Fibroblast of skin of right biceps (primary cell): ENCODE measurements at places on chromosomes 11 and 22.

- DNase-seq: no peak
Measured at GRCh38 chr11:11020747-11021149, 162.9 kb upstream of the ZBED5 start.

DNA sequence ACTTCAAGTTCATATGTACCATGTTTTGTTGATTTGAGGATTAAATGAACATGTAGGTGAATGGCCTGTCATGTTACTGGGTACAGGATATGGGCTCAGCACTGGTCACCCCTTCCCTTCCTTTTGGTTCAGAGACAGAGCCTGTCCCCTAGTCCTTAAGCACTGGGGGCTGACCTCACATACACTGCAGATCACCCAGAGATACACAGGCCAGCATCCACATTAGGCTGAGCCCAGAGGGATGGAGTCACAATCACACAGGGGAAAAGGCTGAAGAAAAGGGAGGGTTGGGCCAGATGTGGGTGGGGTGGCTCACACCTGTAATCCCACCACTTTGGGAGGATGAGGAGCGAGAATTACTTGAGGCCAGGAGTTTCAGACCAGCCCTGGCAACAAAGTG is 62.3 kb downstream of the IGLL5 start:
- DNase-seq: no peak

DNA sequence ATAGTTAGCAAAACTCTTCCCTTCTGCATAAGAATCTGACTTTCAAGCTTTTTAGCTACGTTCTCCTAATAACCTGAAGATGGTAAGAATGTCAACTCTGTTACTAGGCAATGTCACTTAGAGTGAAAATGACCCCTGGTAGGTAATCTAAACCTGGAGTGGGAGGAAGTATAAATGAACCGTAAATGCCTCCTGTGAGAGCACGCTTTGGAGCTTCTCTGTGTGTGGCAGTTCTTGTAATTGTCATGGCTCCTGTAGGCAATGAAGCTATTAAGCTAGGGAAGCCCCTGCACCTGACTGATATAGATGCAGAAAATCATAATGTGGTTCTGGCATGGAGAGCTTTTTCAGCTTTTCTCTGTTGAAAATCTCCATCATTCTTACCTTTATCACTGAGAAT is 29.4 kb downstream of the CALCA start:
- no peak for DNase-seq

- DNase-seq: no peak
Measured at GRCh38 chr11:31912808-31913207, 101.7 kb upstream of the PAX6 start.

- no peak for DNase-seq
Measured at GRCh38 chr22:48237466-48238283, 1475.2 kb downstream of the TBC1D22A start.

GRCh38 chr11:129694966-129695365 is 120.7 kb upstream of the TMEM45B start:
- no peak for DNase-seq

DNA sequence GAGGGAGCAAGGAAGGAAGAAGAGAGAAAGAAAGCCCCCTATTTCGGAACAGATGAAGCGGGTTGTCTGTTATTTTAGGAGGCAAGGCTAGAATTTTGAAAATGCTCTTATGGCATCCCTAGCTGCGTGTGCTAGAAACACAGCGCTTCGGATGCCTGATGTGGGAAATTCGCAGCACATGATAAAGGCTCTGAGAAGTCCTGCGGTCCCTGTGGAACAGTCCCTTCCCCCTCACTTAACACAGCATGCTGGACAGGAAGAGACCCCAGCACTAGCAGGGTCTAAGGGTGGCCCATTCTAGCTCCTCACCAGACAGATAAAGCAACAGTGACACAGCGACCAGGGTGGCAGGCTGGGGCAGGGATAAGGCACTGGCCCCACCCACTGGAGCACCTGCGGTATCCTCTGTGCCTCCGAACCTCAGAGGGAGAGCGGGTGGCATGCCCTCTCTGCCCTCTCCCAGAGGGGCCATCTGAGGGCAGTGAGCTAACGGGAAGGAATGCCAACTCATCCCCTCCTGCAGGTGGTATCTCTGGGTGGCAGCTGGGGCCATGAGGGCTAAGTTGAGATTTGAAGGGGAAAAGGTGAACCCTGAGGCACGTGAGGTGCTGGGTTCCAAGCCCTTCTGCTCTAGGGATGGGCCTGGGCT is 75.7 kb downstream of the SCUBE1 start:
- no peak for DNase-seq

GRCh38 chr11:35163702-35164496 is 24.9 kb downstream of the CD44 start:
- DNase-seq: no peak

GRCh38 chr11:26762089-26762488 is 40.2 kb upstream of the SLC5A12 start:
- DNase-seq: no peak

DNA sequence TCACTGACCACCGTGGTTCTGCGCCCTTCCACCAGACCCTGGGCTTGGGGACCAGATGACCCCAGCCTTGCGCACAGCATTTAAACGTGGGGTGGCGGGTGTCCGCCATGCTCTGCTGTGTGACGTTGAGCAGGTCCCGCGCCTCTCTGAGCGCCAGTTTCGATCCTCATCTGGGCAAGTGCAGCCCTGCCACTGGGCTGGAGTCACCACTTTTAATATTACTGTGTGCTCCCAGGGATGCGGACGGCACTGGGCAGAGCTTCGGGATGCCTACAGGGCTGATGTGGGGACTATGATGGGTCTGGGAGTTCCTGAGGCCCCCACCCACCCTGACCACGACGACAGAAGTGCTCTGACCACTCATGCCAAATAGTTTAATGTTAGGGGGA is 1.2 kb upstream of the NUDT8 start:
- no peak for DNase-seq

GRCh38 chr11:61447601-61448551 is 18.0 kb downstream of the SDHAF2 start:
- DNase-seq: no peak
